ENCODE measurements at places on chromosomes 7 and 10.

DNA sequence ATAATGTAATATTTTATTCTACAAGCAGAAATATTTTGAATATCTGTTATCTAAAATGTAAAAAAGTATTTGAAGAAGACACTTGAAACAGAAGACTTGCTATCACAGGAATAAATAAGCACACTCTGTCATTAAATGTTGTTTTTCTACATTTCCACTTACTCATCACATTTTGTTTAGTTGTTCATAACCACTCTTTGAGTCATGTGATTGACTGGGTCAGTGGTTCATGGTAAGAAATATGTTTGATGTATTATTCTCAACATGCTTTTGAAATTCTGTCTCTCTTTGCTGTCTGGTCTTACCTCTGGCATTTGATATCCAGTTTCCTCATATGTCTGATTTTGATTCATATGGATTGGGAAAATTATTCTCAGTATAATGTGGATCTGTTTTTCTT lies 171.8 kb downstream of the SUGCT start:
- no peak for DNase-seq

DNA sequence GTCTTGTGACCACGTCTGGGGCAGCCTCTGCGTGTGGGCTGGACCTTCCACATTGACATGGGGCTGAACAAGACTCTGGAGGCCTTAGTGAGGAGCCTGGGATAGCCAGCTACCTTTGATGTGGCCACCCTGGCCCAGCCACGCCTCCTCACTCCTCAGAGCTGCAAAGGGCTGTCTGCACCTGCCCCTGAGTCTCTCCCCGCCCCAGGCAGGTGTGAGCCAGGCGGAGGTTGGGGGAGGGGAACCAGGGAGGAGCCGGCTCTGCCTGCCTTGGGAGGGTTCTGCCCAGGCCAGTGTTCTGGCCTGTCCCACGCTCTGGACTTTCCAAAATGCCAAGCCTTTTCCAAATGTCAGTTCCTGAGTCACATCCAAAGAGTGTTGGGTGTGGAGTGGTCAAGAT lies 72.2 kb downstream of the GTF2IRD1 start:
- DNase-seq = no peak

DNA sequence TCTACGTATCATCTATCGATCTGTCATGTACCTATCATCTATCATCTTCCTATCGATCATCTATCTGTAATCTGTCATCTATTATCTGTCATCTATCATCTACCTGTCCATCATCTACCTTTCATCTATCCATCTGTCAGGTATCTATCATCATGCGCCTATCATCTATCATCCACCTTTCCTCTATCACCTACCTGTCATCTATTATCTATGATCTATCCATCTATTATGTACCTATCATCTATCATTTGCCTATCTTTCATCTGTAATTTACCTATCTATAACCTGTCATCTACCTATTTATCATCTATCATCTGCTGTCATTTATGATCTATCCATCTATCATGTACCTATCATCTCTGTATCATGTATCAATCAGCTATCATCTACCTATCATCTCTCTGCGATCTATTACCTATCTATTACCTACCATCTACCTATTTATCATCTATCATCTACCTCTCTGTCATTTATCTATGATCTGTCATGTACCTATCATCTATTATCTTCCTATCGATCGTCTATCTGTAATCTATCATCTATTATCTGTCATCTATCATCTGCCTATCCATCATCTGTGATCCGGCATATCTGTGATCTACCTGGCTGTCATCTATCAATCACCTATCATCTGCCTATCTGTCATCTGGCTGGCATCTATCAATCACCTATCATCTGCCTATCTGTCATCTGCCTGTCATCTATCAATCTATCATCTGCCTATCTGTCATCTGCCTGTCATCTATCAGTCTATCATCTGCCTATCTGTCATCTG lies 1.6 kb upstream of the VIPR2 start:
- DNase-seq = no peak

GRCh38 chr10:26357203-26357602 lies 80.9 kb upstream of the APBB1IP start:
- DNase-seq = no peak

DNA sequence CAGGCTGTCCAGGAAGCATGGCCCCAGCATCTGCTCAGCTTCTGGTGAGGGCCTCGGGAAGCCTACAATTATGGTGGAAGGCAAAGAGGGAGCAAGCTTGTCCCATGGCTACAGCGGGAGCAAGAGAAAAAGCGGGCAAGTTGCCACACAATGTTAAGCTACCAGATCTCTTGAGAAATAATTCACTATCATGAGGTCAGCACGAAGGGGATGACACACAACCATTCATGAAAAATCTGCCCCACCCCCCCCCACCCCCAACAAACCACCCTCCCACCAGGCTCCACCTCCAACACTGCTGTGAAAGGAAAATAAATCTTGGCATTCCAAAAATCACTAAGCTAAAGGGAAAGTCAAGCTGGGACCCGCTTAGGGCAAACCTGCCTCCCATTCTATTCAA lies 545.8 kb upstream of the NRP1 start:
- DNase-seq = no peak

DNA sequence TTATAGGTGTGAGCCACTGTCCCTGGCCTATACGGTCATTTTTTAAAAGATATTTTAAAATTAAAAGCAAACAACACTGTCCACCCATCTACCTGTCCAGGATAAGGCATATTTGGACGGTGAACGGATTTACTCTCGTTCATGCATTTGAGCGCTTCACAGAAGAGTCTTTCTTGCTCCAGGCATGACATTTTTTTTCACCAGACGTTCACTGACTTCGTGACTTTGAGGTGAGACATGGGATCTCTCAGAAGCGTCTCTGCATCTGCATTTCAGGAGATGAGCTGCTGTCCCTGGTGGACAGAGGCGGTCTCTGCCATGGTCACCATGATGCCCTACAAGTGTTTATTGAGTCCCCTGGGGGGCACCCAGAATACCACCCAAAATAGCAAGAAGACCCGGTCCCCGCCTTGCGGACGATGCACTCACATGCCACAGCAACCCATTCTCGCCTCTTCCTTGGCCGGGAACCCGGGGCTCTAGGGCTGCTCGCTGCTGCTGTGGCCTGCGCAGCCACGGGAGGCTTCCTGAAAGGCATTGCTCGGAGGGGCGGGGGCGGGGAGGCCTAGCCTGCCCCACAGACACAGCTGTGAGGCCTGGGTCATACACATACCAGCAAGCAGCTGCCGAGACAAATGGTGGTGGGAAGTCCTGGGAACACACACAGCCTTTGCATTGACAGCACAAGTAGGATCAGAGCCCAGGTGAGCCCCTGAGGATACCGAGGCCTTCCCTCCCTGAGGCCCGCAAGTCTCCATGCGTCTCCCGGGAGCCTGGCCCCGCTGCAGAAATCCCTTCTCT lies 84.4 kb downstream of the RGS10 start:
- no peak for DNase-seq

DNA sequence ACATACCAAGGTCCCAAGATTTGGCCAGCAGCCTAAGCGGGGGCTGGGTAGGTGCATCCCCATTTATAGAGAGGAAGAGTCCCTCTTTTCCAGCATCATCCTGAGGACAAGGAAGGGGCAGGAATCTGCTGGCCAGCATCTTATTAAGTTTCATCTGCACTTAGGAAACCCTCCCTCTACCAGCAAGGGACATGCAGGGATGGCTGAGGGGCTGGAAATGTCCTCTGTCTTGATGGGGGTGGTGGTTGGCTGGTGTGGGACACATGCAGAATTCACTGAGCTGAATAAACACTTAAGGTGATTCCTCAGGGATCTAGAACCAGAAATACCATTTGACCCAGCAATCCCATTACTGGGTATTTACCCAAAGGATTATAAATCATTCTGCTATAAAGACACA lies 42.1 kb downstream of the NOD1 start:
- DNase-seq = no peak

DNA sequence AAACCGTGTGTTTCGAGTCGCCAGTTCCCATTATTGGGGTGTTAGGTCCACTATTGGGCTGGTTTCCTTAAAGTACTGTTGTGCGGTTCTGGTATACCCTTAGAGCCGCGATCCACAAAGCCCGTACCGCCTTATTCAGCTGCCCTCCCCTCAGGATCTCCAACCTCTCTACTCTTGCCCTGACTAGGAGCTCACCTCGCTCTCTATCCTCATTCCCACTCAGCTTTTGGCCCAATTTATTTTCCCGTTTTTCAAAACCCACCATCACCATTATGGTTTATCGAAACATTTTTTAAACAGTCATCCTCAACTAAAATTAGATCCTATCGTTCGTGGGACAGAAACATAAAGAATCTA lies 461 bp upstream of the ETV1 start:
- no peak for DNase-seq

DNA sequence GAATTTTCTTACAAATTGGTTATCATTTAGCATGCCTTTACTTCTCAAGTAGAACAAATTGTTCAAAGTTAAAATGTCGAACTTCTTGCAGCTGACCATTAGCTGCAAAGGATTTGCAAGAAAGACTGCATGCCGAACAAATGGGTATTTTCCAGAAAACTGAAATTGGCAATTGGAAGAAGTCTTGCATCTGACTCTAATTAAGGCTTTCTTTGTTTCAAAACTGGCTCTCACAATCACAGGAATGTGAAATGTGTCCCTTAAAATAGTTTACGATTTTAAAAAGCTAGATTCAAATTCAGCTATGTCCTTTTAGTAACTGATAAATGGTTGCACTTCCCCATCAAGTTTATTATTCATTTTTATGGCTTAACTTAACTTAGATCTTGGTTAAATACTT lies 207.9 kb downstream of the ARL4A start:
- DNase-seq = no peak

DNA sequence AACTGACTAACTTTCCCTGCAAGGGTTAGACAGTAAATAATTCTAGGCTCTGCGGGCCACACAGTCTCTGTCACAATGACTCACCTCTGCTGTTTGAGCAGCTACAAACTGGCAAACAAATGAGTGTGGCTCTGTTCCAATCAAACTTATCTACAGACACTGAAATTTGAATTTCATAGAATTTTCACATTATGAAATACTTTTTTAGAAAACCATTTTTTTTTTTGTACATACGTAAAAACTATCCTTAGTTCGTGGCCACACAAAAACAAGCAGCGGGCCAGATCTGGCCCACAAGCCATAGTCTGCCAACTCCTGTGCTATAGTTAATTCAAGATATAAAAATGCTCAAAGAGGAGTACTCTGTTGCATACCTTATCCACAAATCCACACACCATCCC lies 32.6 kb downstream of the PIP4K2A start:
- no peak for DNase-seq

GRCh38 chr7:110358028-110358427 lies 732.9 kb upstream of the LRRN3 start:
- no peak for DNase-seq

Data from activated CD4-positive, CD25-positive, alpha-beta regulatory T cell treated with anti-CD3 and anti-CD28 coated beads, Interleukin-2, amount 50 U/mL, for 16 hours (primary cell).